ENCODE measurements at places on chromosomes 7 and 10.

DNA sequence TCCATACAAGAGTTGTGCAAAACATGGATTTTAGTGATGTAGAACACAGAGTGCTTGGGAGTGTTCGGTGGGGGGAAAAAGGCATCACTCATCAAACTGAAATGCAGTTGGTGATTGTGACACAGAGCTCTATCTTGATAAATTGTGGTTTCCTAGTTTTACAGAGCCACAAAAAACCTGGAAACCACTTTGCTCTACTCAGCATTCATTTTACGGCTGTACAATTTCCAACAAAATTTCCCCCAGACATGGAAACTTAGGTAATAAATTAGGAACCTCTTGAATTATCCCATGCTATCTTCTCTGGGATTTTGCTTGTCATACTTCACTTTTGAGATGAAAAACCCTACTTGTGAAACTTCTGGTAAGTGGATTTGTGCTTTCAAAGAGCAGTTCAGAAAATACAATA is 614.9 kb upstream of the FZD8 start:
- DNase-seq: no peak

- DNase-seq: no peak
Measured at GRCh38 chr10:51421853-51422252, 277.5 kb downstream of the CSTF2T start.

DNA sequence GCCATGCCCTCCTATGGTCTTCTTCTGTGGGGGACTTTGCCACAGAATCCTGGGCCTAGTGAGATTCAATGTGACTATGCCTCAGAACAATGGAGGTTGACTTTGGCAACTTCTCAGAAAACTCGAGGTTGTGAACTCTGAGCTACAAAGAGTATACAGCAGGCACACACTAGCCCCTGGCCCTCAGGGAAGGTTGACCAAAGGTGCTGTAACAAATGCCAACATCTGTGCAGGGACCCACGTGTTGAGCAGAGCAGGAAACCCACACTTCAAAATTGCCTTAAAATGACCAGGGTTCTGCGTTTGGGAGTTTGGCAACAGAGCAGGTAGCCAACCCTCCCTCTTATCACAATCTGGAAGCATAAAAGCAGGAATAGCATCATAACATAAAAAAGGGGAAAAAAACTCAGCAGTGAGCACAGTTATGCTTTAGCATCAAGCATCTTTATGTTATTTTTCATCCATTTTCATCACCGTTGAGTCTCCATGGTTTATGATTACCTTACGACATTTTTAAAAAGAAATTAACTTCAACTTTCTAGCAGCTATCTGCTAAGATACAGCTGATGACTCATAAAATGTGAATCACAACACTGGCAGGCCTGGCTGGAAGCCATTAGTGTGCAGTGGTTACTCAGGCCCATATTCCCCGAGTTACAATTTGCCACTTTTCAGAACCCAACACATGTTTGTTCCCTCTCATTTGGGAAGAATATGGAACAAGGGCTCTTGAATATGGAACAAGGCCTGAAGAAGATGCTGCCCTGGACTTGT is 11.1 kb downstream of the PRLHR start:
- DNase-seq: no peak

GRCh38 chr10:26555719-26556368 is 117.7 kb downstream of the APBB1IP start:
- no peak for DNase-seq

DNA sequence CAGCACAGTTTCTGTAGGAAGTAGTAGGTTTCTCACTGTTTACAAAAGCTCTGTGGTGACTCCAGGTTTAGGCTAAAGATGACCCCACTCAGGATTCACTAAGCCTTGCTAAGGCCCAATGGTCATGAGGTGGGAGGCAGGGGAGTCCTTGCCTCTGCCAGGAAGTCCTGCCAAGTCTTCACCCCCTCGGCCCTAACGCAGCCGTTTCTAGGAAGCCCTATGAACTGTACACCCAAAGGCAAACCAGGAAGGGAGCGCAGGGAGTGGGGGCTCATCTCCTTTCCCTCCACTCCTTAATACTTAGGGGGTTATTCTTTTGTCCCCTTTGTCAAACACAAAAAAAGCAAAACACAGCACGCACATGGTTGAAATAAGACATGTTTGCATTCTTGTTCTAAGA is 64.6 kb downstream of the CTBP2 start:
- no peak for DNase-seq

- DNase-seq: peak; percentile 39
Measured at GRCh38 chr7:111012799-111013675, 77.9 kb upstream of the LRRN3 start.

GRCh38 chr7:153090764-153091163 is 331.2 kb downstream of the ACTR3B start:
- DNase-seq: no peak

DNA sequence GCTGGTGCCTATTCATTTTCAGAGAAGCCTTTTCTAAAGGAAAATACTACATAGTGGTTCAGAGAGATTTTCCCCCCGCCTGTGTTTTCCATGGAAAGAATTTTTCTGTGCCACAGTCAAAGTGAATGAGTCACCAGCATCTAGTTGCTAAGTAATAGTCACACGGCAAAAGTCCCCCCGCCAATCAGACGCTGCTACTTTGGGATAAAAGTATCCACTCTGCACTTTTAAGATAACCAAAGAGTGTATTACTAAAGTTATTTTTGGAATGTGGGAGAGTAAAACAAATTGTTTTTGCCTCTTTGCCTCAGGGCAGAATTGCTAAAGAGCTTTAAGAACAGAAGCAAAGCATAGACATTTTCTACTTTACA is 23.5 kb downstream of the ABLIM1 start:
- DNase-seq: no peak

GRCh38 chr10:7944215-7944480 is 110.3 kb upstream of the GATA3 start:
- DNase-seq: no peak

- DNase-seq: no peak
Measured at GRCh38 chr7:120700796-120701195, 157.1 kb downstream of the TSPAN12 start.

GRCh38 chr7:25662841-25663800 is 434.8 kb upstream of the NPVF start:
- DNase-seq: no peak

GRCh38 chr7:79091011-79091410 is 362.5 kb downstream of the MAGI2 start:
- DNase-seq: no peak

GRCh38 chr10:88840881-88841280 is 10.8 kb downstream of the ANKRD22 start:
- DNase-seq: no peak

DNA sequence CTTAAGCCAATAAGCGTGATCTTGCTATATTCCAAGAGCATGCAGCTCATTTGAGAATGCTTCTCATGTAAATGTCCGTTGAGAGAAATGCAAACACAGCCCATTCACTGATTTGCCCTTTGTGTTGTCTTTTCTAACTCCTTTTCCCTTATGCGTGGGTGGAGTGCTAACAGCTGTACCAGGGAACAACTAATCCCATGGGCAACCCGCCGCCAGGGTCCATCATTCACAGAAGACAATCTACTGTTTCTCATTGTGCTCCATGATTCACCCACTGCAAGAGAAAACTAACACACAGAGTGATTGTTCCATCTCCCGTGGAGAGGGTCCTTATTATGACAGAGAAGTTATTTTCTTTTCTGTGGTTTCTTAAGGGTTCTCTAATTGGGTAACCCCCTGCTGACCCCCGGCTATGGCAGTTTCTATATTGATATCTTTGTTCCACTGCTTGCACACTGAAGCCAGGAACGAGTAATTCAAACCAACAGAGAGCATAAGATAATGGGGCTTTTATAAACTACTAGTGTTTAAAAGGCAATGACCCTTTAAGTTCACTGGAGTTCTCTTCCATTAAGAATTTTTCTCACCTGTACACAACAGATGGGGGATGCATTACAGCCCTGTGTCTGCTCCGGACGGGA is 298.7 kb downstream of the BAMBI start:
- no peak for DNase-seq

GRCh38 chr10:119377958-119378736 is 164.4 kb downstream of the RGS10 start:
- DNase-seq: no peak

DNA sequence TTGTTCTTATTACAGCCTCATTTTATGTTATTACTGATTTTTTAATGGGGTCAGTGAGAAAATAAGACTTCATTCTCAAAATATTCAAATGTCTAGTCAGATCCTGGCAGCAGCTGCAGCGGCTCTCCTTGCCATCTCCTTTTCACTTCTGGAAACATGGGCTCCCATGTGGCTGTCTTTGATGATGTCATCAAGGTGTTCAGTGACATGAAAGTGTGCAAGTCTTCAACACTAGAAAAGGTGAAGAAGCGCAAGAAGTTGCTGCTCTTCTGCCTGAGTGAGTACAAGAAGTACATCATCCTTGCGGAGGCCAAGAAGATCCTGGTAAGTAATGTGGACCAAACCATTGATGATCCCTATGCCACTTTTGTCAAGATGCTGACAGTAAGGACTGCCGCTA is 19.6 kb downstream of the KLLN start:
- no peak for DNase-seq

DNA sequence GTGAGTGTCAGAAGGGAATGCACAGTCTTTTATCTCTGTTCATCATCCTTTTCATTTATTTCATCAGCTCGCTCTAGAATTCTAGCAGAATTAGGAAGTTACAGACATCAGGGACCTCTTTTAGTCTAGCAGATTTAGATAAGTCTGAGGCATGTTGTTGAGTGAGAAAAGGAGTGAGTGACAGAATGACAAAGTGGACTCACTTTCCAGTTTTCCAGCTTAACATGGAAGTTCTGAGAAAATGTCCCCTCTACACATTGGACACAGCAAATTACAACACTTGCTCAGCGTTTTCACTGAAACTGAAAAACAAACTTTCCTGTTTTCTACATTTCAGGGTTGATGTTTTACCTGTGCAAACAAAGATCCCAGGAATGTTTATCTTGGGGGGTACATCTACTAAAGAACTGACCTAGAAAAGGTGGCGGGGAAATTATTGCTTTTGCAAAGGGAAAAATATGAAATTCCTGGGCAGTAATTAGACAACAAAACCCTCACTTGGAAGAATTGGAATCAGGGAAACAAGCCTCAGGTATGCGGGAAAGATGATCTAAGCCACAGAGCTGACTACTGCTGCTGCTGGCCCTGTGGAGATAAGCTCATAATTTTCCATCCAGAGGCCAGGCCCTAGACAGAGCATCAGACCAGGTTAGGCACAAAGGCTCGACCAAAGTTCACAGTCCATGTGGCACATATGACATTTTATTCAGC is 14.6 kb upstream of the CYP3A5 start:
- no peak for DNase-seq

DNA sequence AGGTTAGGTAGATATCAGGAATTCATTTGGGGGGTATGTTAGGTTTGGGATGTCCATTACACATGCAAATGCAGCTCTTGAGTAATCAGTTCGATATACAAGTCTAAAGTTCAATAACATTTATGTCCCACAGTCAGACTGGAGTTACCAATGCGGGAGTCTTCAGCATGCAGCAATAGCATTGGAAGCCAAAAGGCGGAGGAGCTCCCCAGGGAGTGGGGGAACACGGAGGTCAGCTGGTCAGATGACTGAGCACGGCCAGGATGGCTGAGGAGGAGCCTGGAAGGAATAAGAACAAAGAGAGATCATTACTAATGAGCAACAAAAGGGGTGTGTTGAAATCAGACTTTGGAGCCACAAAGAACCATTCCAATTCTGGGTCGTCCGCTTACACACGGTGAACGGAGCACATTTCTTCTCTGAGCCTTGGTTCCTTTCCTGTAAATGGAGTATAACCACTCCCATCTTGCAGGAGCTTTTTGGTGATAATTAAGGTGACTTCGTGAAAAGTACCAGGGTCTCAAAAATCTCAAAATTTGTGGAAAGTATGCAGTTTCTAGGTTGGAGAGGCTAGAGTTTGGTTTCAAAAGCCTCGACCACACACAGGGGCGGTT is 478 bp upstream of the ZNF22 start:
- no peak for DNase-seq

DNA sequence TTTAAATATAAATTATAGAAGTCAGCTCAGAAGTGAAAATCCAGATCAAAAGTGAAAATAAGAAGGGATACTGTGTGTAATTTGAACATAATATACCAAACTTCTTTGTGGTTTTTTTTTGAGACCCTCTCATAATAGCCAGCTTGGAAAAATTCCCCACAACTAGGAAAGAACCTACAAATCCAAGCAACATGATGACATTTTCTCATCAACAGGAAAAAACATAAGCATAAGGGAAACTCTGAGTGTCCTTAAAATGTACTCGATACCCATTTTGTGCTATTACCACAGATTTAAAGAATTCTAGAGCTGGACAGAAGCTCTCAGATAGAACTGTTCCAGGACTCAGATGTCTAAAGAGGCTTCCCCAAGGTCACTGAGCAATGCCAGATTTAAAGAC is 214.8 kb upstream of the KLF14 start:
- DNase-seq: no peak

GRCh38 chr10:24209432-24209771 is 464 bp downstream of the KIAA1217 start:
- DNase-seq: no peak

DNA sequence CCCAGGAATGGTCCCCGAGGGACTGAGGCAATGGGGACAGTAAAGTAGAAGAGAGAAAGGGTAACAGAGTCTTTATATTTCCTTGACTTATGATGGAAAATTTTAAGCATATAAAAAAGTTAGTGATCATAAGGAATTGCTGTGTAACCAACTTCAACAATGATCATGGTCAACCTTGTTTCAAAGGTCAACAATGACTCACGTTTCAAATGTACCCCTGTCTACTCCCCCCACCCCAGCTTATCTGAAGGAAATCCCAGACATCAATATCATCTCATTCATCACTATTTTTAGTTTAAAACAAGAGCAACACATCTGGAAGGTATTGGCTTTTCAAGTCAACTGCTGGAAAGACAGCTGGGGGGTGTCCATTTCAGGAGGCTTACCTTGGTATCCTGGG is 92.9 kb downstream of the SMURF1 start:
- no peak for DNase-seq

- no peak for DNase-seq
Measured at GRCh38 chr10:20871970-20872369, 25.1 kb downstream of the NEBL start.

GRCh38 chr7:69776611-69777010 is 178.3 kb downstream of the AUTS2 start:
- DNase-seq: no peak

- DNase-seq: no peak
Measured at GRCh38 chr7:99372275-99373090, 2.0 kb upstream of the ARPC1B start.

- no peak for DNase-seq
Measured at GRCh38 chr10:78846760-78847159, 222.0 kb upstream of the ZMIZ1 start.

DNA sequence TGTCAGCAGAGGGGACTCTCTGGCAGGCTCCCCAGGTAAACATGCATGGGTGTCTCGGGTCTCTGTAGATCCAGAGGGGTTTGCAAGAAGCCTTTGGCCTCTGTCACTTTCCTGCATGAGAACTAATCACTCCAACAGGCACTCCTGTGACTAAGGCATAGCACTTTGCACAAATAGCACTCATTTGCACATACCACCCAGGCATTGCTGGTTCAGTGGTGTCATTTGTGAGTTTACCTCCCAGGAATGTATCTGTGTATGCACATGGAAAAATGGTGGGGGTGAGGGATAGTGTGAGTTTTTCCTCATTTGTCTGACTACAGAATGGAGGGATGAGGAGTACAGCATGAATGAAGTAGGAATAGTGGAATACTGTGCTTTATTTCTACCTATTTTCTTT is 39.5 kb downstream of the CNNM1 start:
- DNase-seq: no peak

Measured in CD4-positive, alpha-beta memory T cell (primary cell).